Activated CD8-positive, alpha-beta memory T cell treated with anti-CD3 and anti-CD28 coated beads for 1 hour (primary cell): ENCODE measurements at places on chromosomes 2 and 18.

DNA sequence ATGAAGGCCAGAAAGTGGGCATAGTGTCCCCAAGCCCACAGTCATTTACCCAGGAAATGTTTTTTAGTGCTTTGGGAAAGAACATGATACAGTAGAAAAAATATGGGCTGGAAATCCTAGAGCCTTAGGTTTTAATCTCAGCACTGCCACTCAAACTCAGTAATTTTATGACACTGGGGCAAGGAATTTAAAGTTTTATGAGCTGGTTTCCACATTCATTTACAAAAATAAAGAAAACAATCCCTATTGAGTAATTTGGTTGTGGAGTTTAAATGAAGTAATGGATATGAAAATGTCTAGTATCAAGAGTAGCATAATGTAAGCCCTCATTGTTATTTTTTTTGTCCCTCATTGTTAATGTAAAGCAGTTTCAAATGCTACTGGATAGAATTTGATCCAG lies 51.5 kb upstream of the FRZB start:
- DNase-seq, result no peak

GRCh38 chr2:141317986-141318385 lies 812.8 kb downstream of the LRP1B start:
- DNase-seq, result no peak

DNA sequence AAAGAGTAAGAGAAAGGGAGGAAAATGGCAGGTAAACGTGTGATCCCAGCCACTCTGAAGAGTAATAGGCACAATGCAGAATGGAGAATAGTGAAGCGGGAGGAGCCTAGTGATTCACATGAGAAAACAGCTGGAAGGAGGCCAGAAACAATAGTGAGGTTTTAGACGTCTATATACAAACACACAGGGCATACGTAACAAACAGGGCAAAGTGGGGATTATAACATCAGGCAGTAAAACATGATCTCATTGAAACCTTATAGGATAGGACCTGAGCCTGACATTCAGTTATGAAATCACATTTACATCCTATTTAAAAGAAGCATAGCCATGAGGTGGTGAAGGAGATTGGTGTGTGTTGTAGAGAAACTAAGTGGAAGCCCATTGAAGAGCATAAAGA lies 33.0 kb upstream of the GATA6 start:
- no peak for DNase-seq

DNA sequence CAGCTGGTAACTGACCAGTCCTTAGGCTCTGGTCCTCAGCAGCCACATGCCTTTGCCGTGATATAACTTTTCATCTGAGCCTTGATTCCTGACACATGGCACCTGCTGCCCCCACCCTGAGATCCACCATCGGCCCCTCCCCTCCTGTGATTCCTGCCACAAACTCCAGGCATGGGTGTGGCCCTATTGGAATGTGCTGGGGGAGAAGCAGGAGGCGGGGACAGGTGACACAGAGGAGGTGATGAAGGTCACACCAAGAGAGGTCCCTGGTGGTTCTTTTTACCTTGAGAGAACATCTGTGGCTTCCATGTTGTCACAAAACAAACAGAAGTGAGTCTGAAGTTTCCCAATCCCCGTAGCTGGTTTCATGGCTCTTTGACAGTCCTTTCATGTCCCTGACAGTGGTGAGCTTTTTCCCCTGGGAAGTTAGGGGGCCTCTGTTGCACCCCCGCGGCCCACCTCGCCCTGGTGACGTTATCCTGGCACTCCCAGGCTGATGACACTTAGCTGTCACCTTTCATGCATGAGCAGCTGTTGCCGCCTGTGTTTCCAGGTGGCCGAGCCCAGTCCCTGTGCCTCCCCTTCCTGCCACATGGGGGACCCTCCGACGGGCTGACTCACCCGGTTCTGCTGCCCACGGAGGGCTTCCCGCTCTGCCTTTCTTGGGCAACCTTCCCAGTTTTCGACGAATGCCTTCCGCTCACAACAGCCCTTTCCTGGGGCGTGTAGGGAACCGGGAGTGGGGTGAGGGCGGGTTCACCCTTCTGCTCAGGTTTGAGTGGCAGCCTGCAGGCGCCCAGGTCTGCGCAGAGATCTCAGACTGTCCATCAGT lies 66.3 kb upstream of the GLI2 start:
- no peak for DNase-seq

DNA sequence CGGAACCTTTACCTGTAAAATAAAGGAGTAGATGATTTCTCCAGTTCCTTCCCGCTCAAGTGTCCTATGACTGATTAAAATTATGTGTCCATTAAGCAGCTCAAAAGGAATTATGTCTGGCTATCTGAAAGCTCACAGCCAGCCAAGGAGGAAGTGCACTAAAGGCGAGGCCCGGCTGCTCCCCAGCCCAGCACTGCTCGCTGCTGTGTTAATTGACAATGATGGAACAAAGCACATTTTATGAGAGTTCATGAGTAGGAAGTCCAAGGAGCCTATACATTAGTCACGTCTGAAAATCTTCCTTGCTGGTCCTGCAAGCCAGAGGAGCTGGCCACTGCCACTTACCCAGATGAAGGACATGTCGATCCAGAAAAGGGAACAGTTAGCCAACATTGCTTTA lies 14.3 kb downstream of the TTC32 start:
- no peak for DNase-seq

GRCh38 chr2:69768235-69768634 lies 26.3 kb downstream of the ANXA4 start:
- no peak for DNase-seq

DNA sequence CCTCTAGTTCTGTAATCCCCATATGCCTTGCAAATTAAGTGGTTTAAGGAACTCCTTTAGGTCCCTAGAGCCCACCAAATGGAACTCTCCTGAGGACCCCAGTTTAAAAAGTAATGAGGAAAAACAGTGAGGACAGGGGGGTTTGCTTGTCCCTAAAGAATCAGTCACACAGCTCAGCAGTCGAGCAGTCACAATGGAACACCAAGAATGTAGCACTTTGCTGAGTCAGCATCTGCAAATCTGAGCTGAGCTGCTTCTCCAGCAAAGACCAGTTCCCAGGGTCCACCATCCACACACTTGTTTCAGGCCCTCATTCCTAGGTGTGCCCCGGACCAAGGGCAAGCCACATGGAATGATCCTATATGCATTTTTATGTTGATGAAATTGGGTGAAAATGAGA lies 46.2 kb upstream of the NEDD4L start:
- DNase-seq, result no peak

GRCh38 chr18:3902676-3903075 lies 452.7 kb downstream of the TGIF1 start:
- DNase-seq, result no peak

DNA sequence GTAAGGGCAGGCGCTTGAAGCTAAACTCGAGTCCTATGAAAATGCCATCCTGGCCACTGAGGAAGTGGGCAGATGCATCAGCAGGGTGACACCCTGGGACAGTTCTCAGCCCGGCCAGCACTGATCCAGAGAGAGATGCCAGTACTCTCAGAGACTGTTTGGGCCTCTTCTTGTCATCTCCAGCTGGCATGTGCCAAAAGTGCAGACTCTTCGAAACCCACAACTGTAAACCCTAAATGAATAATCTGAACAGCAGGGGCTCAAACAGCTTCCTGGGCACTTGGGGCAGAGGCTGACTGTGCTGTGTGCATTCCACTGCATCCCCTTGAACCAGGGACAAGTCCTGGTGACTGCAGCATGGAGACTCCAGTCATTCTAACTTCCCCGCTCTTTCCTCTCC lies 204.2 kb upstream of the SMAD2 start:
- no peak for DNase-seq

DNA sequence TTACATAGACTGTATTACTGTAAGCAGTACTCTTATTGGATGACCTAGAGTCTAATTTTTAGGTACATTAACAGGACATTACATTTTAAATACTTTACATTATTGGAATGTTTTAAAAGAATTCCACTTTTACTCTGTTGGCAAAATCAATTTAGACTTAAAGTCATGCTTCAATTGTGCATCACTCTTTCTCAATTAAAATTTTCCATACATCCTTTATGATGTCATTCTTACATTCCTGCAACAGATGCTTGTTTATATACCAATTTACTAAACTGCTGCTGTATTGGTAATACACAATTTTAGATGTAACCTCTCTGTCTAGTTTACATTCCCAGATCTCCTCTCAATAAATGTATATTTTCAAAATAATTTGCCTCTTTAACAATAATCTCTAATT lies 440.1 kb downstream of the ZEB2 start:
- no peak for DNase-seq

DNA sequence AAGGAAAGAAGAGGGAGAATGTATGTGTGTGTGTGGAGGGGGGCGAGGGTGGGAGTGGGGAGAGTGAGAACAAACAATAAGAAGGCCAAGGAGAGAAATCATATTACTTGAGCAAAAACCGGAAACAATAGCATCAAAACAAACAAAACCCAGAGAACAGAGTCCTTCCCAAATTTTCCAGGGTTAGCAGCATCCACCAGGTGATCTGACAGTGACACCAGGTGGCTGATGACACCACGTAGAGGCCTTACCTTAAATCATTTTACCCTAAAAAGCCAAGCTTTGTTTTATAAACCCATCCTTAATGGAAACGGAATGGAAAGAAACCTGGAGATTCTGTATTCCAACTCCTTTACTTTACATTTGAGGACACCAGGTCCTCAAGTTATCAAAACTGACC lies 42.9 kb downstream of the CDCA7 start:
- DNase-seq, result no peak

- DNase-seq, result no peak
These were observed 43.9 kb downstream of the ATIC start for GRCh38 chr2:215355801-215356200.

DNA sequence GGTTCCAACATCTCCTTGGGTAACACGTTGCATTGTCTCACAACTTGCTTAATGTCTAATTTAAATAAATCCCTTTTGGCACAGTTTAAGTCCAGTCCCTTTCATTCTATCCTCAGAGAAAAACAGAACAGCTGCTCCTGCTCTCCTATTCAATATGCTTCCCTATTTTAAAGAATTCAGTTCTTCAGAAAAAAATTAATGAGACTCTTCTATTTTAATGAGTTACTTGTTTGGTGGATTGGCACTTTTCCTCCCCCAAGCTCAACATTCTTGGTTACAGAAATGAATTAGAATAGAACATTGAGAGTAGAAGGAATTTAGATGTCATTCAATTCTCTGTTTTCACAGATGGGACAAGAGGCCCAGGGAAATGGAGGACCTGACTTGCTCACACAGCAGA lies 116.9 kb upstream of the ATP8B1 start:
- no peak for DNase-seq

- DNase-seq, result no peak
These were observed 54.1 kb downstream of the CDC42EP3 start for GRCh38 chr2:37617119-37617892.

DNA sequence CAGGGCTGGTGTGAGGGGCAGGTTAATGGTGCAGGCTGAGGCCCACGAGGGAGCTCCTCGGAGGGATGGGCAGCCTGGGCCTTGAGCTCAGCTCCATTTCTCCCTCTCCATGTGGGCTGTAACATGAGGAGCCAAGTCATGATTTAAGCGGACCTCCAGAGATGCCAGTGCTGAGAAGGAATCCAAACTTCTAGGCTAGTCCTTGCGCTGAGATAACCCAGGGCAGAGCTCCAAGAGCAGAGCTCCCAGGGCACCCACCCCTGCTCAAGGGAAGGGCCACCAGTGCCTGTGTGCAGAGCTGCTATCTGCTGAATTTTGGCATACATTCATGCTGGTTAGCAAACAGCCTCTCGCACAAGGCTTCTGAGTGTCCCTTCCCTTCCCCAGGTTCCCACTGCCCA lies 95.1 kb downstream of the MRO start:
- no peak for DNase-seq

- no peak for DNase-seq
These were observed 49.9 kb downstream of the RTN4 start for GRCh38 chr2:55000341-55000740.

- peak; percentile 56 for DNase-seq
These were observed 207.9 kb downstream of the ARL4C start for GRCh38 chr2:234288974-234289455.
